A549 (cell line): ENCODE measurements at places on chromosomes 4 and X. TPM values are rescaled to one million over a fixed set of nuclear protein-coding genes. Genes with fewer than 3 reads are reported as not detected.

OTC gene
- polyA plus RNA-seq: not detected in 3 replicates

CEP135 gene
- polyA plus RNA-seq: 7.1 to 8.0 TPM (median 7.3 TPM) in 3 replicates

PUDP gene
- 25.5 to 27.0 TPM (median 26.2 TPM) in 3 replicates for polyA plus RNA-seq

MAGEA1 gene
- not detected in 3 replicates for polyA plus RNA-seq

LPAR4 gene
- polyA plus RNA-seq: not detected in 3 replicates

LRP2BP gene
- 0.14 to 0.25 TPM (median 0.23 TPM) in 3 replicates for polyA plus RNA-seq

GPC3 gene
- not detected in 3 replicates for polyA plus RNA-seq

ETDB gene
- polyA plus RNA-seq: not detected in 3 replicates

CTAG1A gene
- not detected in 3 replicates for polyA plus RNA-seq

ATP11C gene
- 14.9 to 16.9 TPM (median 16.4 TPM) in 3 replicates for polyA plus RNA-seq

CLIC2 gene
- 0.20 to 0.32 TPM (median 0.20 TPM) in 3 replicates for polyA plus RNA-seq

GNPDA2 gene
- 11.2 to 12.4 TPM (median 12.2 TPM) in 3 replicates for polyA plus RNA-seq

ZNF141 gene
- 4.3 to 5.4 TPM (median 5.0 TPM) in 3 replicates for polyA plus RNA-seq

PLP1 gene
- not detected in 3 replicates for polyA plus RNA-seq

DEFB131A gene
- polyA plus RNA-seq: not detected in 3 replicates

MAGEA12 gene
- 0.12 to 0.27 TPM (median 0.25 TPM) in 3 replicates for polyA plus RNA-seq

PCDH18 gene
- not detected in 3 replicates for polyA plus RNA-seq

TAF7L gene
- polyA plus RNA-seq: 0.05 to 0.08 TPM (median 0.08 TPM) in 3 replicates

UGT2B11 gene
- 0.09 to 0.16 TPM (median 0.14 TPM) in 3 replicates for polyA plus RNA-seq

DBET gene
- polyA plus RNA-seq: 0.03 TPM in 1 of 3 replicates, not detected in the others

F9 gene
- not detected in 3 replicates for polyA plus RNA-seq

RASSF6 gene
- 1.6 to 1.8 TPM (median 1.8 TPM) in 3 replicates for polyA plus RNA-seq

PLS3 gene
- 303 to 305 TPM (median 303 TPM) in 3 replicates for polyA plus RNA-seq

CTAG1B gene
- polyA plus RNA-seq: not detected in 3 replicates

CT45A2 gene
- polyA plus RNA-seq: not detected in 3 replicates

PPBP gene
- polyA plus RNA-seq: 0.35 TPM in 1 of 3 replicates, not detected in the others
